Urinary bladder (tissue), 4 donors: ENCODE measurements at places on chromosomes 1 and 21.

GRCh38 chr1:213041443-213041842 lies 9.6 kb upstream of the RPS6KC1 start:
- DNase-seq: no peak

- DNase-seq: no peak
Measured at GRCh38 chr1:170460414-170461155, 71.4 kb upstream of the GORAB start.

GRCh38 chr1:205626216-205626615 lies 5.6 kb downstream of the ELK4 start:
- no peak for DNase-seq

GRCh38 chr1:17215545-17215890 lies 10.6 kb downstream of the PADI1 start:
- no peak for DNase-seq

GRCh38 chr1:172471666-172472065 lies 27.8 kb upstream of the PIGC start:
- no peak for DNase-seq

DNA sequence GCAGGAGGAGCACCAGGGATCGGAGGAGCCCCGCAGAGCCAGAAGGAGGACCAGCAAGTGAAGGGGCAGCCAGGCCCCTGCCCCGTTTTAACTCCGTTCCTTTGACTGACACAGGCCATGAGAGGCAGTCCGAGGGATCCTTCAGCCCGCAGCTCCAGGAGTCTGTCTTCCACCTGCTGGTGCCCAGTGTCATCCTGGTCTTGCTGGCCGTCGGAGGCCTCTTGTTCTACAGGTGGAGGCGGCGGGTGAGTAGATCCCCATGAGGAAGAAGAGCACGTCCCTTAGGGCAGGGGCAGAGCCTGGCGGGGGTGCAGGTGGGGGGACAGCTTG lies 13.3 kb downstream of the CSF1 start:
- DNase-seq: no peak

- no peak for DNase-seq
Measured at GRCh38 chr21:44982558-44983250, 42.9 kb downstream of the SLX9 start.

GRCh38 chr21:35933466-35933865 lies 126.9 kb downstream of the SETD4 start:
- peak; percentile 41 for DNase-seq

DNA sequence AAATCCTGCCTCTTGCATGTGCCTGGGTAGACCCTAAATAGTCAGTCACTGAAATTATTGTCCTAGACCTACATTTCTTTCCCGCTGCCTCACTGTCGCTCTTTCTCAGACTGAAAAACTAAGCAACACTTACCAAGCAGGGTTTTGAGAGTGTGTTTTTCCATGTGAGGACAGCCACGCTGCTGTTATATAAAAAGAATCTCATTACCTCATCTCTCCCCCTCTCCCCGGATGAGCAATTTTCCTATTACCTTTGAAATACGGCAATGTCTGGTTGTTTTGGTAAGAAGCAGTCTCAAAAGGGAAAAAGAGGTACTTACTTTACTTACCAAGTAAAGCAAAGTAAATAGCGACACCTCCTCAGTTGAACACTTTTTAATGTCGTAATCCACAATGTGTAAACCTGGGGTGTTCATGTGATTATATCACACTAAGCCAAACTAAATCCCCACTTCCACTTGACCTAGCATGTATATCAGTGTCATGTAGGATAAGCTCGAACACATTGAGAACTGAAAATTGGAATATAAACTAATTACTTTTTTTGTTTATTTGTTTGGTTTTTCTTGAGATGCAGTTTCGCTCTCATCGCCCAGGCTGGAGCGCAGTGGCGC lies 12.2 kb upstream of the VN1R5 start:
- no peak for DNase-seq

GRCh38 chr1:16612332-16613172 lies 812 bp downstream of the NBPF1 start:
- peak; percentile 79 for DNase-seq

GRCh38 chr1:56147034-56147433 lies 432.3 kb downstream of the PLPP3 start:
- DNase-seq: no peak

- DNase-seq: no peak
Measured at GRCh38 chr1:212591922-212592321, 16.6 kb upstream of the ATF3 start.

GRCh38 chr1:117054068-117054467 lies 6.1 kb upstream of the TTF2 start:
- no peak for DNase-seq

GRCh38 chr1:155279268-155279667 lies 2.0 kb downstream of the HCN3 start:
- no peak for DNase-seq

DNA sequence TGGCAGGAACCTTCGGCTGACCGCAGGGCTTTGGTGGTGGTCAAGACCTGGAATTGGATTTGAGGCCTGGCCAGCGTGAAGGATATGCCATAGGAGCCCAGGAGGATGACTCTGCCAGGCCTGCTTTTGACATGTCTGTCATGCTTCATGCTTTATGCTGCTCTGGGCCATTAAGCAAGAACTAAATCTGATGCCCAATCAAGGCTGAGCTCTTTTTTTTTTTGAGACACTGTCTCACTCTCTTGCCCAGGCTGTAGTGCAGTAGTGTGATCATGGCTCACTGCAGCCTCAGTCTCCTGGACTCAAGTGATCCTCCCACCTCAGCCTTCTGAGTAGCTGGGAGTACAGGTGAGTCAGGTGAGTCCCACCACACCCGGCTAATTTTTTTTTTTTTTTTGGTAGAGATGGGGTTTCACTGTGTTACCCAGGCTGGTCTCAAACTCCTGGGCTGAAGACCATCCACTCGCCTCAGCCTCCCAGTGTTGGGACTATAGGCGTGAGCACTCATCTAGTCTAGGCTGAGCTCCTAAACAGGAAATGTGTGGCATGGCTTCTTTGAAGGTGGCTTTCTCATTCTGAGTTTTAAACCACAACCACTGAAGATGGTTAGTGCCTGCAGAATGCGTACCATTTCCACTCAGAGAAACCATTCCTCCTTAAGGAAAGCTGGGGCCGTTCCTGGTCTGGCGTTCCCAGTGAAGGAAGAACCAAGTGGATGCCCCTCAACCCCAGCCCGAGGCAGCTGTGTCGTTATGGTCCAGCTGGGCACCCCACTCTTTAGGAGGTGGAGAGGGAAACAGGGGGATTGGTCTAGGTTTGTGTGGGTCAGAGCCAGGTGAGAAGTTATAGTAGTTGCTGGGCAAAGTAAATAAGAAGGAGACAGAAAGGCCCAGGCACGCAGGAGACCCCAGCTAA lies 34.2 kb upstream of the ATP5PO start:
- no peak for DNase-seq

DNA sequence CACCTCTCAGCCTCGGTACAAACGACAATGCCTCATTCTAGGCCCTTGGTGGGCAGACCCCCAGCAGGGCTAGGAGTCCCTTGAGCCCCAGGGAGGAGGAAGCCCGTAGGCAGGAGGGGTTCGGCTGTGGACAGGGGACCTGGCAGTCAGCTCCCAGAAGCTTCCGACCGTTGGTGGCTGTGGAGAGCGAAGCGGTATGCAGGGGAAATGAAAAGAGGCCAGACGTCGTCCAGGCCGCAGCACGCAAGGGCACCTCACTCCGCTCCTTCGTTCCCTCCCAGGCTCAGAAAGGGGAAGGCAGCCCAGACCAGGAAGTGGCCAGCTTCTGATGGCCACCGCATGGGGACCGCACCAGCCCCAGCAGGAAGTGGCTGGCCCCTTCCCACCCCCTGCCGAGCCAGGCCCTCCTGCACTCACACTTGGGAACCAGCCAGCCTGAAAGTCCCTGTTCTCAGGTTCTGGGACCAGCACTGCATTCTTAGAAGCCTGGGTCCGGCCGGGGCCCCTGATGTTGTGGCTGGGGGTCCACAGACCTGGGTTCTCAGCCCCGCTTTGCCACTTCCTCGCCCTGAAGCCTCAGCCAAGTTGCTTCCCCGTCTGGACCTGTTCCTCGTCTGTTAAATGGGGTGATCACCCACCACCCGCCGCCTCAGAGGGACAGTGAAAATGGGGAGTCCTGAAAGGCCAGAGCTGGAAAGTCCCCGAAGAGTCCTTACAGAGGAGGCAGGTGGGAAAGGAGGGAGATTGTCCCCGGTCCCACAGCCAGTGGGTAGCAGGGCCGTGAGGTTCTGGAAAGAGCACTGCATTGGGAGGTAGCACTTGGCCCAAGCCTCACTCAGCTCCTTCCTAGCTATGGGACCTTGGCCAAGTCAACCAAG lies 104.0 kb upstream of the RUNX3 start:
- DNase-seq: no peak

DNA sequence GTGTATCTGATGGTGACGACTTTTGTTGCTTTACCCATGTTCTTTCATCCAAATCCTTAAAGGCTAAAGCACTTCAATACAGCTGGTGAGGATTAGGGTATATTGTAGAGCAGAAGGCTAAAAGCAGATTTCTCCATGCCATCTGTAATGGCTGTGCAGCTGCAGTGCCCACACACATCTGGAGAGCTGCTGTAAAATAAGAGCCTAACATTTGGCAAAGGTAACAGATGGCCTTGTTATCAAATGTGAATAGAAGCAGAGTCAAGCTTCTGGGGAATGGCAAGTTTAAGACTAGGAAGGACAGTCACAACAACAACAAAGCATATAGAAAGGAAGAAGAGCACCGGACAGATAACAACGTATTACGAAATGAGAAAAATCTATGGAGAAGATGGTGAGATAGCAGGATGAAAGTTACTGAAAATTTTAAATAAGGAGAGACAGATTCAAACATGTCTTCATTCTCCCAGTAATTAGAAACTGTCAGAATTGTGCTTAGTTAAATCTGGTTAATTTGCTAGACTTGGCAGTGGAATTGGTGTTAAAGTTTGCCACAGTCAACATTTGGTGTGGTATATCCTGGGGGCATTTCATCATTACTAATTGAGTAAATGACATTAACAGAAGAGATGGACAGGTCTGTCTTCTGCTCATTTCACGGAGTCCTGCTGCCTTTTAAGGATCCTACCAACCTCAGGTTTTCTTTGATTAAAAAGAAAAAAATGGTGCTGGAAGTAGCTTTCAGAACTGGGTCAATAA lies 1093.2 kb downstream of the ADGRL2 start:
- DNase-seq: no peak

DNA sequence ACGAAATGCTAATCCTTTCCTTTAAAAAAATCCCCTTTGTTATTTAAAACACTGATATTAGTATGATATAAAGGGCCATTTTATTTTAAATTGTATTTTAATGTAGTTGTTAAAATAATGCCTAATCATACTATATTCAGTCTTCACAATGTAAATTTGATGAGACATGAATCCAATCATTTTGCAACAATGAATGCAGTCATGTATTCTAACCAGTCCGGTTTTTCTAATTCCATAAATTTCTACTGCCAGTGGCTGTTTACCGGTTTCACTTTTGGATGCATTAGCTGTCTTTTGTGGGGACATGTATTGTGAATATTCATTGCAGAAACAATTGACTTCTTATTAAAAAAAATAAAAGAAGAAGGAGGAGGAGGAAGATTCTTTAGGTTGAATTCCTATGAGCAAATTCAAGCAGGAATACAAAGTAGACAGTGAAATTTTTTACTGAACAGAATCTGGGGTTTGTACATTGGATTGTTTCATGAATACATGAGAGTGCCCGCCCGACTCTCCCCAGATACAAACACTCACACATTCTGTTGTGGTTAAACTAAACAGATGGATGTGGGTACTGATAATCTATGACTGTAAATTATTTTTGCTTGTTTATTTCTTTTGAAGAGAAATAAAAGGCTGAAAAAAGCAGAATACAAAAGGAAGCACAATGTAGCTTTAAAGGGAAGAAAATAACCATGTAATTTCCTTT lies 624.8 kb upstream of the PTBP2 start:
- DNase-seq: no peak

DNA sequence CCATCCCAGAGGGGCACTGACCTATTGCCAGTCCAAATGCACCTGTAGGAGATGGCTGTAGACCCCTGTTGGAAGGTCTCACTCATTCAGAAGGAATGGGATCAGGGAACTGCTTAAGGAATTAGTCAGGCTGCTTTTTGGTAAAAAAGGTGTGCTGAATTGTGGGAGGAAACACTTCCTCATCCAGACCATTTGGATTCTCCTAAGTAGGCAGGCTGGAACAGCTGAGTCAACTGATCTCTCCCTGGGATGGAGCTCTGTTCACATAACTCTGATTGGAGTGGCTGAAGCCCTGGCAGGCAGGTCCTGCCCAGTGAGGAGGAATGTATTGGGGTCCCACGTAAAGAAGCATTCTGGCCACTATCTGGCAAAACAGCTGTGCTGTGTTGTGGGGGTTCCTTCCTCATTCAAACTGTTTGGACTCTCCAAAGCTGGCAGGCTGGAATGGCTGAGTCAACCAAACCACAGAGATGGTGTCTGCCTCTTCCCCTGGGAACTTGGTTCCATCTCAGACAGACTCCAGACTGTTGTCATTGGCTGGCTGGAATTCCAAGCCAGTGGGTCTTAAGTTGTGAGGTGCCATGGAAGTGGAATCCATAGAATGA lies 70.7 kb upstream of the PDC start:
- no peak for DNase-seq
